ENCODE measurements at places on chromosomes 2 and 18. TPM values are rescaled to one million over a fixed set of nuclear protein-coding genes. Genes with fewer than 3 reads are reported as not detected.

Gene CYTIP
- total RNA-seq, result 15.8 TPM

Gene ZNF521
- total RNA-seq, result 11.6 TPM

DNA sequence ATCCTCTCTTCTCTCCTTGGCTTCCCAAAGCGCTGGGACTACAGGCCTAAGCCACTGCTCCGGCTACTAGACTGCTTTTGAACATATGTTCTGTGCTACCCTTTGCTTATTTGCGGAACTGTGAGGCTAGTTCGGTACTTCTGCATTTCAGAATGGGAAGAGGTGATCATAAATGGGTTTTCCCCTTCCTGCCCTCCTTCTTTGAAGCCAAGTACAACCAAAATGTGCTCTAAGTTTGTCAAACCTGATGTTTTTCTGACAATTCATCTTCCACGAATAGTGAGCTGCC is 1.7 kb upstream of the ESCO1 start:
- DNase-seq, result no peak

Gene ZDBF2
- 13.0 TPM for total RNA-seq

DNA sequence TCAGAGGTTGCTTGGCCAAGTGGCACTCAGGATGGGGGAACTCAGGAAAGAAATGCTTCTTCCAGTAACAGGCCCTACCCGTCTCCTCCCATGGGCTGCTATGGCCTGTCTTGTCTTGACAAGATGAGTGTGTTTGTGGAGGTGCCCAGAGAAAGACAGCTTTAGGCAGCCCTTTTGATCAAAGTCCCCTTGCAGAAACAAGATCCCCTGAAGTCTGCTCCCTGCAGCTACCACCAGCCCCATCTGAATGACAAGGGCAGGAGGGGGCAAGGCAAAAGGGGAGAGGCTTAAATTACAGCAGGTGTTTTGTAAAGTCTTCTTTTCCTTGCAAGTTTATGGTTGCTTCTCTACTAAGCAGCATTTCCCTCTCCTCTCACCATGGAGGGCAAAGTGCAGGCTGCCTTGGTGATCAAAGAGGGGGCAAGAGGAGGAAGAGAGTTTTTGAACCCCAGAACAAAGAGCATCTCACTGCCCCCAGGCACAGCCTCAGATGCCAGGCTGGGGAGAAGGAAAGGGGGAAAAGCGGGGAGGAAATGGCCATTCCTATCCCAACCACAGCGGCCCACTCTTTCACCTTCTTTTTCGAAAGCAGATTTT is 6.7 kb downstream of the EVA1A start:
- DNase-seq, result no peak

DNA sequence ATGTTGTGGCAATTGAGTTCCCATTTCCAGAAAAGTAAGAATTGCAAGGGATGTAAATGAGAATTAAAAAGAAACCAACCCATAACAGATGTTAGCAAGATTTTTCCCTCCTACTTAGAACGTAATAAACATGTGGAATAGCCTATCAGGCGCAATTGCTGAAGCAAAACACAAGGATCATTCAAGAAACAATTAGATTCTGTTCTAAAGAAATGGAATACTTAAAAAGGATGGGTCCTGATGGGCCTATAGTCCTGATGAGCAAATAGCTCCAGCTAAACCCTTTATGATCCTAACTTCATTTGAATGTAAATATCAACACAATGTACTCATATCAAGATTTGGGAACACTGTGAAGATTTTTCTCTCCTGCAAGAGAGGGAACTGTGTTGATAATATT is 771.0 kb upstream of the CDH7 start:
- no peak for DNase-seq

Gene SAG
- not detected for total RNA-seq

- no peak for DNase-seq
Observed at GRCh38 chr2:96555146-96555610, 18.6 kb downstream of the ARID5A start.

Gene LYG2
- total RNA-seq, result not detected

Gene HRH4
- not detected for total RNA-seq

DNA sequence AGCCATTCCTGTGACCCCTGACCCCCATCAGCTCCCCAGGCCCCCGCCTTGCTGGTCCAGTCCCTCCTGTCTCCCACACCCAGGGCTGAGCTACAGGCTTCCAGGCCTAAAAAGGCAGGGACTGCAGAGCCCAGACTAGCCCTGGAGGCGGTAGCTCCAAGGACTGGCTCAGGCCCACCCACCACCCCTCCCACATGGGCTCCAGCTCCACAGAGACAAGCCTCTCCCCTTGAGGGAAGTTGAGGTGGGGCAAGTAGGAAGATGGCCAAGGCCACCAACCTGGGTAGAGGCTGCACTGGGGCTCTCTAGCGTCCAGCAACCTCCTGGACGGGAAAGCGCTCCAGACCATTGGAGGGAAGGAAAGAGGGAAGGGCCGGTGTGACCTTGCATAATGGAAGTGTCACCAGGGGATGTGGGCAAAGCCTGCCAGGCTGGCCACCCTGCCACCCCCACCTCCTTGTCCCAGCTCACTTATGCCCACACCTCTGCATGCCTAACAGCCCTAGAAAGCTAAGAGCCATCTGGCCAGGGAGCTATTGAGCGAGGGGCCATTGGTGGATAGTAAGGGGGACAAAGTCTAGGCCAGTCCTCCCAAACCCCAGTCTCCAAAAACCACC is 63.1 kb downstream of the TNS1 start:
- no peak for DNase-seq

- DNase-seq, result no peak
Observed at GRCh38 chr18:34315591-34316352, 91.1 kb upstream of the NOL4 start.

DNA sequence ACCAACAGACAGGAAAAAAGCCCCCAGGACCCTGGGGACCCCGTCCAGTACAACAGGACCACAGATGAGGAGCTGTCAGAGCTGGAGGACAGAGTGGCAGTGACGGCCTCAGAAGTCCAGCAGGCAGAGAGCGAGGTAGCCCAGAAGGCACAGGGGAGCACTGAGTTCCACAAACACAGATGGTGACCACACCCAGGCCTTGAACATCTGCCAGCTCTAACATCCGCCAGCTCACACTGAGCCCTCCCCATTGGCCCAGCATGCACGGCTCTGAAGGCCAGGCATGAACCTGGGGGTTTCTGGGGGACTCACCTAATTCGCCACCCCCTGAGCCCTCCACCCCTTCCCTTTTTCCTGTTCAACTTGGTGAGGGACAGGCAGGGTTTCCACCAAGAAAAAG is 25.6 kb upstream of the PRLH start:
- peak; percentile 72 for DNase-seq

Gene SERPINB11
- total RNA-seq, result not detected

DNA sequence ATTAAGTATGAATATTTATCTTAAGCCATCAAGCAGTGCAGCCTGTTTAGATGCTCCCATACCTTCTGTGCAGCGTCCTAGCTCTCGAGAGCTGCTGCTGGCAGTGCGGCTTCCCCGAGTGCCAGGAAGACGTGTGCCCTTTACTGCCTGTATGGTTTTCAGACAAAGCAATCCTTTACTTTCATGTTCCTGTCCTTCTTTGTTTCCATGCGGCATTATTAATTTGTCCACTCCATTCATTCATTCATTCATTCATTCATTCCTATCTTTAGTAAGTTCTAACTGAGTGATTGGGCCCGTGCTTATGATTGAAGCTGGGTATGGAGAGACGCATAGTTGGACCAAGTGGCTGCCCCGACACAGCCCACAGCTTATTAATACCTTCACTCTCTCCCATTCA is 446.6 kb upstream of the HNRNPA3 start:
- DNase-seq, result no peak

DNA sequence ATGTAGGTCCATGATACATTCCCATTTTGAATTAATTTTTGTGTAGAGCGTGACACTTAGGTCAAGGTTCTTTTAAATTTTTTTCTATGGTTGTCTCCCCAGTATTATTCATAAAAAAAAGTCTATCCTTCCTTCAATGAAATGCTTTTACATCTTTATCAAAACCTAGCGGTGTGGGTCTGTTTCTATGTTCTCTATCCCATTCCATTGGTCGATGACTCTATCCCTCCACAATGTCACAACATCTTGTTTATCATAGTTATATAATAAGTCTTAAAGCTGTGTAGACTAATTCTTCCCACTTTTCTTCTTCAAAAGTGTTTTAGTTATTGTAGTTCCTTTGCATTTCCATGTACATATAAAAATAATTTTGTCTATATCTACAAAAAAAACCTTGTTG is 47.2 kb upstream of the GPR17 start:
- DNase-seq, result no peak

Gene SULT1C4
- total RNA-seq, result 3.4 TPM

- no peak for DNase-seq
Observed at GRCh38 chr2:552906-553305, 124.3 kb downstream of the TMEM18 start.

- no peak for DNase-seq
Observed at GRCh38 chr18:58186258-58186948, 142.4 kb downstream of the NEDD4L start.

GRCh38 chr2:88329815-88330603 is 122.5 kb downstream of the FOXI3 start:
- DNase-seq, result no peak

DNA sequence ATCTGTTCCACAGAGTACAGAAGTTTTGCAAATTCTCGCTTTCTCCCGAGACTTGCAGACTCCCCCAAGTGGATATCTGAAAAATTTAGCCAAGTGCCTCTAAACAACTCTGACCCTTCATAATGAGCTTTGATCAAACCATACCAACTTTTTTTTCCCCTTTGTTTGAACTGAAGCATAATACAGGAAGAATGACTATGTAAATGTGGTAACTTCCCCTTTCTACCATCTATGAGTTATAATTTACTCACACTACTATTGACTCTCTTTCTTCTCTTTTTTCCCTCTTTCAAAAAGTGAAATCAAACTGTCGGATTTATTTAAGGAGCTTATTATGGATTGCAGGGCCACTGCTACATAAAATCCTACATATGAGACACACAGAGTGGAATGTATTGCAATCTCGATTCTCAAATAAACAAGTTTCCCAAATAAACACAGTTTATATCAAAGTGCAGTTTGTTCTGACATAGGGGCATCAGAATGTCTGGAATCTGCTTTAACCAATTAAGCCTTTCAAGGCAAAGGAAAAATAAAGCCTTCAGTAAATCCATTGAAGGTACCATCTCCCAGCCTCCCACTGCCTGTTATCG is 1.4 kb upstream of the ZNF804A start:
- DNase-seq, result no peak

Gene INPP5D
- 43.4 TPM for total RNA-seq

DNA sequence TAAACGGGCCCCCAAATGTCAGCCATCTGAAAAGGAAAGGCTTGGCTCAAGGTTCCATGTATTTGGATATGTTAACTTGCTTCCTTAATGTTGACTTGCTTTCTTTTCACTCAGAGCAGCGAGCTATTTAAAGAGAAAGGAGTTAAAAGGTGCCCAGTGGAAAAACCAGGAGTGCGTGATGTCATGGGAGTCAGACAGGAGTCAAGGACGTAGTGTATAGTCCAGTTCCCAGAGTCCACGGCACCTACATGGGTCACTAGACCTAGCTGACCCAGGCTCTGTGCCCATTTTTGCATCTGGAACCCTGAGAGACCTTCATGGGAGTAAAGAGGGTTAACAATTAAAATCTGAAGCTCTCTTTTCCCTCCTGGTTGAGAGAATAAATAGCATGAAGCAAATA is 19.8 kb downstream of the SLC3A1 start:
- no peak for DNase-seq

- DNase-seq, result no peak
Observed at GRCh38 chr18:48634975-48635374, 96.1 kb downstream of the CTIF start.

GRCh38 chr2:225993430-225993829 is 593.9 kb downstream of the NYAP2 start:
- no peak for DNase-seq

GRCh38 chr2:231394211-231395141 is 1.0 kb upstream of the B3GNT7 start:
- no peak for DNase-seq

Gene GALNT5
- total RNA-seq, result 0.29 TPM

- DNase-seq, result no peak
Observed at GRCh38 chr2:106114166-106114565, 79.9 kb downstream of the UXS1 start.

- DNase-seq, result peak; percentile 77
Observed at GRCh38 chr2:233443511-233444183, 89.4 kb downstream of the DGKD start.

GRCh38 chr2:110737783-110738182 is 5.4 kb downstream of the ACOXL start:
- no peak for DNase-seq

Gene IL1RL1
- 18.3 TPM for total RNA-seq

Gene PID1
- total RNA-seq, result 25.8 TPM

DNA sequence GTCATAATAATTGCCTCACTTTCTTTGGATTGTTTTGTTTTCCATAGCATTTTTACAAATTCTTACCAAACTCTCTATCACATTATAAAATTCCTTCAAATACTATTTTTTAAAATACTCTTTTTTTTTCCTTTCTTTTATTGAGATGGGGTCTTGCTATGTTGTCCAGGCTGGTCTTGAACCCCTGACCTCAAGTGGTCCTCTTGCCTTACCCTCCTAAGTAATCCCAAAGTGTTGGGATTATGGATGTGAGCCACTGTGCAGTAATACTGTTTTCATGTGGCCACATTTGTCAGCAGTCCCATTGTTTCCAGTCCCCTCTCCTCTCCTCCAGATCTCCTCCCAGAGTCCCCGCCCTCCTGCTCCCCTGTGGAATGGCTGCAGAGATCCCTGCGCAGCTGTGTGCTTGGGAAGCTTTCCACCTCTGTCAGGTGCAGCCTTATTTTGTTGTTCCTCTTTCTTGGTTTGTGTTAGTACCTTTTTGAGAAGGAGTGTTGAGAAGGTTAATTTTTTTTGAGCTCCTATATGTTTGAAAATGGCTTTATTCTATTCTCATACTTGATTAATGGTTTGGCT is 227.3 kb downstream of the LOXHD1 start:
- DNase-seq, result peak; percentile 14

DNA sequence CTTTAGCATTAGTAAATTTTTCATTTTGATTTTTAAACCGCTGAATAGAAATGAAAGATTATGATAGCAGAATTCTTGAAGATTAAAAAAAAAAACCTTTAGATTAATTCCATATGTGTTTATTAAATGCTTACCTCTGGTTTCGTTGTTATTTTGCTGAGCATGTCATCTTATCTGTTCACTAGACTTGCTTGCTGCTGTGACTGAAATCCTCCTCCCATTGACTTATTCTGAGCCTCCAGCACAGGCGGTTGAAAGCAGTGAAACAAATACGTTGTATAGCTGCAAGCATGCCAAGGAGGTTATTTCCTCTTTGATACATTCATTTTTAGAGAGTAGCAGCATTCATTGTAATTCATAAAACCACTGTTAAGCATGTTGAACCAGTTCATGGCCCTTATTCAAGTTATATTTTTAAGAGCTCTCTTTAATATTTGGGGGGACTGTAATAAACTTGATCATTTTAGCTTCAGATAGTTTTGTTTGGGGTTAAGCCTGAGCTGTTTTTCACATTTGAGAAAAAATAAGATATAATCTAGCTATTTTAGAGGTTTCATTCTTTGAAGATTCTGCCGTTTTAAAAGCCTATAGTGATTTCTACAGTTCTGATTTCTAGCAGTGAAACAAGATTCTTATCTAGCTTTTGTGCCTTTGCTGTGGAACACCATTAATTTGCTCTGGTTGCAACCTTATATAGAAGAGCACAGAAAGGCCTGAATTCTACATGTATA is at the start of gene HTR2B:
Gene HTR2B, minus strand, starts transcription at position 205 of the 731 bp plus-strand sequence. CDS start 1,278 bp downstream, outside the sequence.
- DNase-seq, result no peak

All from ureter (tissue), 1 donor.